ENCODE measurements at places on chromosomes 12 and 14.

DNA sequence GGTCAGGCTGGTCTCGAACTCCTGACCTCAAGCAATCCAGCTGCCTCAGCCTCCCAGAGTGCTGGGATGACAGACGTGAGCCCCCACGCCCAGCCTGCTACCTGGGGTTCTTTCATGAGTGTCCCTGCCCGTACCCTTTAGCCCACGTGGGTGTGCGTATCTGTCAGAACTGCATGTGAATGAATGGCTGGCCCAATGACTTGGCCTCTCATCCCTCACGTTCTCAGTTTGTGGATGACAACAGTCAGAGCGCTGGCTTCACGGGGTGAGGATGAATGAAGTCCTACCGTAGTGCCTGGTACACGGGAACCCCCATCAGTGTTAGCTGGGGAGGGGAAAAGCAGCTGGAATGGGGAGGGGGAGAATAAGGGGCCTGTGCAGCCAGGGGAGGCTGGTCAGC, 16.1 kb upstream of the ZDHHC22 start:
- DNase-seq = no peak

DNA sequence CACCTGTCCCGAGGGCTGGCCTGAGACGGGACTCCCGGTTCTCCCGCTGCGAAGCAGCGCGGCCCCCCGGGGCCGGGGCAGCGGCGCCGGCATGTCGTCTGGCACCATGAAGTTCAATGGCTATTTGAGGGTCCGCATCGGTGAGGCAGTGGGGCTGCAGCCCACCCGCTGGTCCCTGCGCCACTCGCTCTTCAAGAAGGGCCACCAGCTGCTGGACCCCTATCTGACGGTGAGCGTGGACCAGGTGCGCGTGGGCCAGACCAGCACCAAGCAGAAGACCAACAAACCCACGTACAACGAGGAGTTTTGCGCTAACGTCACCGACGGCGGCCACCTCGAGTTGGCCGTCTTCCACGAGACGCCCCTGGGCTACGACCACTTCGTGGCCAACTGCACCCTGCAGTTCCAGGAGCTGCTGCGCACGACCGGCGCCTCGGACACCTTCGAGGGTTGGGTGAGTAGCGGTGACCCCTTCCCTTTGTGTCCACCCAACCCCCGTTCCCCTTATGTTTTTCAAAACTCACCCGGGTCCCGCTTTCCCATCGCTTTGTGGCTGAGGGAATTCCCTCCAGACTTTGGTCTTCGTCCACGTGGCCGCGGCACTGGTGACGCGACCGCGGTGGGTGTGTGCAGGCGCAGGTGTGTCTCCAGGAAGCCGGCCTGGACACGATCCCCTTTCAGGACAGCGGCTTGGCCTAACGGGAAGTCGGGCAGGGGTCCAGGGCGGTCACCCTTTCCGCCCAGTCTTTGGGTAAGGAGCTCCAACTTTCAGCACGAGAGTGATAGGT, 826 bp downstream of the PRKCH start:
- no peak for DNase-seq

- no peak for DNase-seq
These were observed 19.9 kb downstream of the LRTM2 start for GRCh38 chr12:1839956-1840951.

DNA sequence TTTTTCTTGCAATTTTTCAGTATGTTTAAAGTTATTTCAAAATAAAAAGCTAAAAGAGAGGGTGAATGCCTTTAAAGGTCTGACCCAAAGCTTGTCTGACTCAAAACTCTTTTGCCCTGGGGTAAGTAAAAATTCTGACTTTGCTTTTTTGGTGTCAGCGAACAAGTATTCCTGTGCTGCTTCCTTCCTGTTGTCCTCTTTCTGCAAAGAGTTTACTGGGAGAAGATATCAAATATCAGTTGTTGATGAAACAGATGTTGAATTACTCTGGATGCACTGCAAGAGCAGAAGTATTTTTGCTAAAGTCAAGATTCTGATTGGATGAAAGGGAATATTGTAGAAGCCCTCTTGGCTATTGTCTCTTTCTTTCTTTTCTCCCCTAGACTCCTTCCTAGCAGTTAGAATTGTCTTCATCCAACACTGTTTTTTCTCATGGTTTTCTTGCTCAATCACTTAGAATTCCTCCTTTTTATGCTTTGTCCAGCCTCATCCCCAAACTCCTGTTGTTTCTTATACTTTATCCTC, 62.0 kb downstream of the DACT1 start:
- DNase-seq = no peak

GRCh38 chr12:67161322-67161918, 107.7 kb upstream of the CAND1 start:
- peak; percentile 48 for DNase-seq

DNA sequence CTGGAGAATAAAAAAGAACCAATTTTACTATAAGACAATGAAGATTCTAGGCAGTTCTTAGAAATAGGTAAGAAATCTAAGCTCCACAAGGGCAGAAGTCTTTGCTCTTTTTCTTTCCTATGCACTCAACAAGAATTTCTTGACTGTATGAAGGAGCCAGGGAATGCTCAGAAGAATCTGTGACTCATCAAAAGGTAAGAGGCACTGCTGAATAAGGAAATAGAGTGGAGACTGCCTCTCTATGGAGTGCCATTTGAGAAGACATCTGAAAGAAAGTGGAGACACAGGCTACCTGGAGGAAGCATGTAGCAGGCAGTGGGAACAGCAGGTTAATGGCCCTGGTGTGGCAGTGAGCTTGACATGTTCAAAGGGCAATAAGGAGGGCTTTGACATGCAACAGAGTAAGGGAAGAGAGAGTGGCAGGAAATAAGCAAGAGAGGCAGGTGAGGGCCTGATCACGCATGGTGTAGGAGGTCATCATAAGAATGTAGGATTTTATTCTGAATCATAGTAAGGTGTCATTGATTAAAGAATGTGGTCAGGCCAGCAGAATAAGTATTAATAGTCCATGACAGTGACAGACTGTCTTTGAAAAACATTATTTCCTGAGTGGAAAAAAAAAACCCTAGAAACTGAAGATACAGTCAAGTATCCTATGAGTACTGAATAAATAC, 446.7 kb upstream of the GARIN6 start:
- no peak for DNase-seq

DNA sequence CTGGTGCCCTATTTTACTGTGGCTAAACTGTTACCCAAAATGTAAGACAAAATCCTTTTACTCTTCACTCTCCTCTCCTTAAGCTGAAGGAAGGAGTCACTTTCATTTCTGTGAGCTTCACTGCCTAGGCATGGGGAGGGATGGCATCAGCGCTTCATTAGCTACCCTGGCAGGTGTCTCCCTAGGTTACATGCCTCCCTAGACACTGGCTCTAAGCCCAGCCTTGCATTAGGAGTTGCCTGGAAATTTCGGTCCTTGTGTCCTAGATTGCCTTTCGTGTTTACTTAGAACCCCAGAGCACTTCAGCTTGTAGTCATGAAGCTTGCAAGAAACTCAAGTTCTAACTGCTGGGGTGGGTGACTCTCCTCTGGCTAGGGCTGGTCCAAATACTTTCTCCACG, 520.5 kb upstream of the STXBP6 start:
- DNase-seq = no peak

- no peak for DNase-seq
These were observed 144.7 kb downstream of the ADGRD1 start for GRCh38 chr12:131098178-131098981.

GRCh38 chr14:25086821-25087396, 37.0 kb upstream of the STXBP6 start:
- no peak for DNase-seq

DNA sequence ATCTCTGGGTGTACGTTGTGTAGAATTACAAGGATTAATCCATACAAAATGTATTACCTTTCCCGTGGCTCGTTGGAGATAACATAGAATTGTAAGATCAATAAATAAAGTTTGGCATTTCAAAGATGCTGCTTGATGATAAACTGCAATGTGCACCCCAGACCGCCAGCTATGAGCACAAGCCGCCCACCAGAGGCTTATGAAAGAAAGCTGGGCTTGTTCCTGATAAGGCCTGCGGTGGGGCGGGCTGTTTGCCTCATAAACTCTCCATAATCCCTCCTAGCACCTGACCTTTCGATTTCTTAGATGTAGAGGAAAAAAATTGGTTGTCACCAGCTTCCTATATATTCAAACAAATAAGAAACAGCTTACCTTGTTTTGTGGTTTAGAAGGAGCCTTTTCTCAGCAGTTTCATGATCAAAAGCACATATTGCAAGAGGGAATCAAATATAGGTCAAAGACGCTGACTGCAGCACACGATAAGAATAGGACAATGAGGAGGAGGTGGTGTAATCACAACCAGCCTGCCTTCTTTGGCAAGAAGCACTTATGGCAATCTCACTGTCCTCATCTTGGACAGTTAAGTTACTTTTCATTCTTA, 293.6 kb downstream of the RMST start:
- DNase-seq = no peak

DNA sequence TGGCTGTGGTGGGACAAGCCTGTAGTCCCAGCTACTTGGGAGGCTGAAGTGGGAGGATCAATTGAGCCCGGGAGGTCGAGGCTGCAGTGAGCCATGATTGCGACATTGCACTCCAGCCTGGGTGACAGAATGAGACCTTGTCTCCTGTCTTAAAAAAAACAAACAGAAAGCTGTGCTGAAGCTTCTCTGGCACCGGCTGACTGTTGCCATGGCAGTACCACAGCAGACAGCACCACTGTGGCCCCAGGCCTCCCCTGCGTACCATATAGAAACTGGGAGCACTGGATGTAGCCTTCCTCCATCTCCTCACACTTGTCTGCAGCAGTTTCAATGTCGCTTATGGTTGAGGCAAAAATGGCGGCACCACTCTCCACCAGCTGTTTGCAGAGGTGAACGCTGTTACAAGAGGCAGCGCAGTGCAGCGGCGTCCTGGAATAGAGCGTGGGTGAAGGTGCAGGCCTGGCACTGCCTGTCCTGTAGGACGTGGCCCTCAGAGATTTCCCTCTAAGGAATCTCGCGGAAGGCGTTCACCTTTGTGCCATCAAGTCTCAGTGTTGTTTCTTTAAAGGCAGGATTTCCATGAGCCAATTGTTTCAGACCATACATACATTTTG, 21.9 kb downstream of the ZFYVE21 start:
- DNase-seq = no peak

- DNase-seq = no peak
These were observed 11.5 kb downstream of the UBE2N start for GRCh38 chr12:93430280-93430679.

GRCh38 chr12:85152311-85152729, 116.2 kb downstream of the LRRIQ1 start:
- no peak for DNase-seq

DNA sequence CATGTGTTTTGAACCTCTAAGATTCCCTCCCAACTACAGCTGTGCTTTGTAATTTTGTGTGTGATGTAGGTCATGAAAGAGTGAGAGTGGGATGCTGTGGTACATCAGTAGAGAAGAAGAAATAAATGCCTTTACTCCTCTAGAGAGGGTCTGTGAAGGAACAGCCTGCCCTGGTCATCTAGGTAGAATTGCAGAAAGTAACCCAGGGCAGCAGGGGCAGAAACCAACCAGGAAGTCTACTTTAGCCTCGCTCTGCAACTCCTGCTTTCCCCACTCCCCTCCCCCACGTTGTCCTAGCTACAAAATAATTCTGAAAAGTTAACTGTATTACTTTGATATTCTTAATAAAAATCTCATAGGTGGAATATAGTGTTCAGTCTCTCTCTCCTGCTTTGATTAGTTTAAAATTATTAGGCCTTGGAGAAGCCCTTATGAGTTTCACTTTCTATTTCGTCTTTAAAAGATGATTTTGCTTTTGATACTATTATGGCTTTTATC, 7.5 kb downstream of the TBK1 start:
- DNase-seq = no peak

DNA sequence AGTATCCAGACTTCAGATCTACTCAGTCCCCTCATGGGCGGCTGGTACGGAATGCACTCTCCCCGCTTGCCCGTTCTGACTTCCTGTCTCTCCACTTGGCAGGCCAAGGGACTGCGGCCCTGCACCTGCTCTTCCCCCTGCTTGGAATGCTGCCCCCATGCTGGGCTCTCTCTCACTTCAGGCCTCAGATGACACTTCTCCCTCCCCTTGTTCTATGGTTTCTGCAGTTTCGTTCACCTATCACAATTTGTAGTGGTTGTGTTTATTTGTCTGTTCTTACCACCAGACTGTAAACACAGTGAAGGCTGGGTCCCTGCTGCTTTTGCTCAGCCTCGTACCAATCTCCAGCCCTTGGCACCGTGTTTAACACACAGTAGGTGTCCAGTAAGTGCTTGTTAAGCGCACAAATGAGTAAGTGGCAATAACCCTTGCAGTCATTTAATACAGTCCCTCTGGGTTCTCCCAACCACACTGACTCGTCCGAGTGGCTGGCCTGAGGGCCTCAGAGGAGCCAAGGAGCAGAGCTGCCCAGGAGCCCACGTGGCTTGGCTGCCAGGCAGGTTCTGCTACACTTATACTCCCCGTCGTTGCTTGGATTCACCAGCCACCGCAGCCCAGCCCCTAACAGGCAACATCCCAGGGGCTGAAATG, 11.8 kb downstream of the SLC6A12 start:
- no peak for DNase-seq

GRCh38 chr12:115172521-115172920, 488.5 kb upstream of the TBX3 start:
- DNase-seq = no peak

- no peak for DNase-seq
These were observed 106.4 kb upstream of the SRRM4 start for GRCh38 chr12:118874698-118875548.

- no peak for DNase-seq
These were observed 10.8 kb downstream of the KIF26A start for GRCh38 chr14:104149278-104149595.

DNA sequence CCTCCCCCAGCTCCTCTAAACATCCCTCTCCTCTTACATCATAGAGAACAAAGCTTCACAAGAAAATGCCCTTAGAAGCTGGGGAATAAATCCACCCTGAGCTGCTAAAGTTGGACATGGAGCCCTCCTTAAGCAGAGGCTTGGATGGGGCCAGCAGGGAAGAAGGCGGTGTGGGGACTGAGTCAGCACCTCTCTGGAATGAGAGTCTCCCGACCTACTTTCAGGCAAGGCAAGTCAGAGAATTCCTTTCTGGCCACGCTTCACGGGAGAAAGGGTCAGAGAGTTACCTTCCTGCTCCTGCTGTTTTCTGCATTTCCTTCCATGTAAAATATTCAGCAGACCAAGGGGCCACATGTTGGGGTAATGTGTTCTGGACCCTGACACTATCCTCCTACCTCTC, 113.3 kb upstream of the PRB2 start:
- DNase-seq = peak; percentile 57

DNA sequence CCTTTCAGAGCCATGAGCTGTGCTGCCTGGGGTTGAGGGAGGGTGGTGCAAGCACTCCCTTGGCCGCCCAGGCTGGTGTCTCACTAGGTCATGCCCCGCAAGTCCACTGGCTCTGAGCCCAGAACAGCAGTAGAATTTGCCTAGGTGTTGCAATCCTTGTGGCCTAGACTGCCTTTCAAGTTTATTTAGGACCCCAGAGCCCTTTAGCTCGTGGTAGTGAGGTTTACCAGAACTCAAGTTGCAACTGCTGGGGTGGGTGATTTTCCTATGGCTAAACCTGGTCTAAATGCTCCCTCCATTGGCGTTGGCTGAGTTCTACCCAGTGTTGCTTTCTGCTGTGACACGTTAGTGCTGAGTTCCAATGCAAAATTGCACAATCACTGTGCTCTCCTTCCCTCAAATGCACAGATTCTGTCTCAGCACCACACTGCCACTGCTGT, 287.2 kb downstream of the BCAT1 start:
- peak; percentile 88 for DNase-seq

GRCh38 chr12:92539110-92539749, 163.6 kb upstream of the PLEKHG7 start:
- peak; percentile 68 for DNase-seq

All from ELR (cell line).